ENCODE measurements at places on chromosomes 11 and 22. TPM values are rescaled to one million over a fixed set of nuclear protein-coding genes. Genes with fewer than 3 reads are reported as not detected.

- DNase-seq = peak; percentile 68
Measured at GRCh38 chr11:95231881-95232605, 1.0 kb upstream of the SESN3 start.

DNA sequence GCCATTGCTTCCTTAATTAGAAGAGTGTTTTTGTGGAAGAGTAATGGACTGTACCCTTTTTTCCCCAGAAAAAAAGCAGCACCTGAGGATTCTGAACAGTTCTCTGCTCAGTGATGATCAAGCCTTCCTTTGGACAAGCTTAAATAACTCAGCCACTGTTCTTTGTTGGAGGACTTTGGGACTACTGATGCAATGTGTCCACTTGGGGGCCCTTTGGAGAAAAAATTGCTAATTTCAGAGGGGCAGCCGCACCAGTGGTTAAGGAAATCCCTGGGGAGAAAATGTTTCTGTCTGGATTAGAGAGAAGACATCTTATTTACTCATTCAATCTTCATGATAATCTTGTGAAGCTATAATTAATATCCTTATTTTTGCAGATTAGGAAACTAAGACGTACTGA lies 5.3 kb upstream of the KMT2A start:
- DNase-seq = no peak

GRCh38 chr11:112178428-112178827 lies 3.1 kb downstream of the BCO2 start:
- DNase-seq = no peak

GRCh38 chr22:22939588-22940368 lies 52.2 kb downstream of the IGLL5 start:
- no peak for DNase-seq

GRCh38 chr22:19431649-19432132 lies at the start of gene HIRA:
HIRA (minus strand) TSS chr22:19431733; CDS start chr22:19431476, 257 bp downstream.
- peak; percentile 71 for DNase-seq

The PAMR1 gene
- 0.81 TPM for total RNA-seq
